ENCODE measurements at places on chromosomes 6 and 20.

- no peak for DNase-seq
Observed at GRCh38 chr6:73694711-73695411, 1.1 kb upstream of the CD109 start.

- DNase-seq, result no peak
Observed at GRCh38 chr6:139242457-139243240, 49.1 kb downstream of the TXLNB start.

GRCh38 chr6:150301846-150302519, 66.8 kb upstream of the IYD start:
- DNase-seq, result no peak

- no peak for DNase-seq
Observed at GRCh38 chr20:50491168-50491567, 19.0 kb upstream of the PTPN1 start.

DNA sequence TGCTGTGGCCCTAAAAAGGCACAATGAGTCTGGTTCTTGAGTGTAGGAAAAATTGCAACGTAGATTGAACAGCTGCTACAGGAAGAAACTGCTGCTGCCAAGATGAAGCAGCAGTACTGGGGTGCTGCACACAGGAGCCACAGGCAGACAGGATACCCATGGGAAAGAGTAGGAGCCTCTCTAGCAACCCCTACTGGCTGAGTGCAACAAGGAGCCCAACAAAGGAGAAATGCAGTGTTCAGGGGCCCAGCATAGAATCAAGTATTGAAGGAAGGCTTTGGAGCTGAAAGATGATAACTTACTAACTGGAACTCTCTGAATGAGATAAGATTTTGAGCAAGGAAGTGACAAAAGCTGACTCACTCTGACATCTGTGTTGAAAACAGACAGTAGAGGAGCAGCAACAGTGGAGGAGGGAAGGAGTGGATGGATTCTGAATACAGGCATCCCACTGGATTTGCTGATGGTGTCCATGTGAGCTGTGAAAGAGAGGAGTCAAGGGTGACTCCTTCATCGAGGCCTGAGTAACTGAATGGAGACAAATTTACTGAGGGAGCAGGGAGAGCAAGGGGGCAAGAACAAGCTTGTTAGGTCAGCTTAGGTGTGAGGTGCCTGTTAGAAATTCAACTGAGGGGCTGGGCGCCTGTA, 534.7 kb upstream of the JARID2 start:
- DNase-seq, result no peak

DNA sequence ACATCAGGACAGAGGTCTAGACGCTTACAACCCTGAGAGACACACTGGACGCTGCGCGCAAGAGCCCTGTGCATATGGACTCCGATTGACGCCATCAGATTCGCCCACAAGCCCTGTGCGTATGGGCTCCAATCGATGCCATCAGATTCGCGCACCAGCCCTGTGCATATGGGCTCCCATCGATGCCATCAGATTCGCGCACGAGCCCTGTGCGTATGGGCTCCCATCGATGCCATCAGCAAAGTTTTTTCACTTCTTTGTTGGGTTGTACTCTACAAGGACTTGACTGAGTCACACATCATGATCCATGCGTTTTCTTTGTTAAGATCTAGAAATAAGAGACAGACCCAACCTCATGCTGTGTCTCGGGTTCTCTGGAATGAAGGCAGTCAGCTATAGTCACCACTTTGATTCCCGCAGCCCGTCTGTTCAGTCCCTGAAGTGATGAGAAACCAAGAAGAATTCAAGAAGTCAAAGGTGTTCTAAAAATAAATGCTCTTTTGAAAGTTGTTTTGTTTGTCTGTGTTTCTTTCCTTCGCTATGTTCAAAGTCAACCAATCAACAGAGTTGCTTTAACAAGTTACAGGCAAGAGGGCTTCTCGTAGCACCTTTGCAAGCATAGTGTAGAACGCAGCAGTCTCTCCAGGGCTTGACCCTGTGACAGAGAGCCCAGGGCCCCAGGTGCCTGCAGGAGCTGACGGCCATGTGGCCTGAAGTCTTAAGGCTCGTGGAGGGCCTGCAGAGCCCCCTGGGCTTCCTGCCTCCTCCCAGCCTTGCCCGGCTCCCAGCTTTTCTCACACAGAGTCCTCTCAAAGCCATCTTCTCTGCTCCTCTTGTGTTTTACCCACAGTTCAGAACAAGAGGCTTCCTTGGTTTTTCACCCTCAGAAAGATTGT, 7.9 kb downstream of the RPS6KA2 start:
- no peak for DNase-seq

- no peak for DNase-seq
Observed at GRCh38 chr6:111254004-111254778, 166.9 kb downstream of the SLC16A10 start.

DNA sequence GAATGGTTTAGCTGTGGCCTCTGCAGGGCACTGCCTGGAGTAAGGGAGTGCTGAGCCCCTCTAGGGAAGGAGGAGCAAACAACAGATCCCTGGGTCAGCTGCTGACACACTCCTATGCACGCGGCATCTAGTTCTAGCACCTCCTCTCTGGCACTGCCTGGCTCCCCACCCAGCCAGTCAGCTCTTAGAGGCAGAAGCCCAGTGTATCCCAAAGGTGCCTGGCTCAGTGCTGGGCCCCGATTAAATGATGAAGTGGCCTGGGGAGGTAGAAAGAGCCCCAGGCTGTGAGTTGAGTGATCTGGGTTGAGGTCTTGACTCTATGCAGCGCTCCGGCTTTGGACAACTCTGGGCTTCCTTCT, 7.6 kb upstream of the VEGFA start:
- no peak for DNase-seq

GRCh38 chr6:16028966-16029365, 99.9 kb upstream of the MYLIP start:
- no peak for DNase-seq

DNA sequence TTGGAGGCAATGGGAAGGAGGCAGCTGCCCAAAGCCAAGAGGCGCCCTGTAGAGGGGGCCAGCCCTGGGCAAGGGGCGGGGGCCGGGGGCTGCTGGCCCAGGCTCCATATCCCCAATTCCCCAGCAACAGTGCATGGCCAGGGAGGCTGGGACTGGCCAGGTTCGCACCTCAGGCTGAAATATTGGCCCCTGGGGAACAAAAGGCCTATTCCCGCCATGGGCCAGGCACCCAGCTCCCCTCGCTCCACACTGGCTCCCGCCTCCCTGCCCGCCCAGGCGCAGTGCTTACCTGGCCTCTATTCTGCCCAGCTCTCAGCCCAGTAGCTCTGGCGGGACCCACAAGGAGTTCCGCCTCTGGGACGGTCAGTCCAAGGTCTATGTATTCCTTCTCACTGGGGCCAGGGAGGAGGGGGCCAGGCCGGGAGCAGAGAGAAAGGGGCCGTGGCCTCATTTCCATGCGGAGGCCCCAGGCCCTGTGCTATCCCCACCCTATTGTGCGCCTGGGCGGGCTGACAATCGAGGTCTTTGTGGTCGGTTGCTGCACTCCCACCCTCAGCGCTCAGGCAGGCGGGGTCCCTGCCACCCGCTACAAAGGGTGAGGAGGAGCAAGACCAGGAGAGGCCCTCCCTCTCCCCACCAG, 42.3 kb downstream of the YTHDF1 start:
- DNase-seq, result no peak

DNA sequence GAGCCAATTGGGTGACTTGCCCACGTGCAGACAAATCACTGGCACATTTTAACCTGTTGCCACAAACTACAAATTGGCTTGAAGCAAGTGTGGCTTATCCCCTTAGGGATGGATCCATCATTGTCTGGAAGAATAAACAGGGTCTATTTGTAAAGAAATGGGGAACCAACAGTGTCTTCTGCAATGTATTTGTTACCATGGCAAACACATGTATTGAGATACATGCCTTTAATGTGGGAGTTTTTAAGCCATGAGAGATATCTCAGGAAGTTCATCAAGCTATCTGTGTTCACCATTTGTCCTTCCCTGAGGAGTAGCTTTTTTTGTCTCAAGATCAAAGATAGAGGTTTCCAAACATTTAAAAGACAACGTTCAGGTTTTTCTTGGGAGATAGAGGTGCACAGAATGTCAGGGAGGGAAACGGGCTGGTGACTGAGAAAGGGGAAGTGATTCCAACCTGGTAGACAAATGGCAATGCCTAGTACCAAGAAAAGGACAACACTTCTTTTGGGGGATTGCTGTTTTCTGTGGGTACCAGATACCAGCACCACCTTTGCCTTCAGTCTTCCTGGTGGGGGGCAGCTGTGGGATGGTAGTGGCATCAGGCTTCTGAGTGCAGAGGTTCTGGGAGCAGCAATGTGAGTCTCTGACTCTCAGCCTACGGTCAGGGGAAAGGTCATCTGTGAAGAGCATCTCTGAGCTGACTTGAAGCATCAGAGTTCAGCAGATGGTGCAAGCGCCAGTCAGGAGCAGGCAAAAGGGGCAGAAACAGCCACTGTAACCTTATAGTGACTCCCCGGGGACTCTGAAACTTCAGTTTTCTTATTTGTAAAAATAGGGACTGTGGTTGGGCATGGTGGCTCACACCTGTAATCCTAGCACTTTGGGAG, 20.1 kb upstream of the BCAS1 start:
- no peak for DNase-seq
